ENCODE measurements at places on chromosomes 11 and 22.

- DNase-seq, result no peak
Observed at GRCh38 chr11:118238929-118239328, 13.2 kb downstream of the MPZL3 start.

DNA sequence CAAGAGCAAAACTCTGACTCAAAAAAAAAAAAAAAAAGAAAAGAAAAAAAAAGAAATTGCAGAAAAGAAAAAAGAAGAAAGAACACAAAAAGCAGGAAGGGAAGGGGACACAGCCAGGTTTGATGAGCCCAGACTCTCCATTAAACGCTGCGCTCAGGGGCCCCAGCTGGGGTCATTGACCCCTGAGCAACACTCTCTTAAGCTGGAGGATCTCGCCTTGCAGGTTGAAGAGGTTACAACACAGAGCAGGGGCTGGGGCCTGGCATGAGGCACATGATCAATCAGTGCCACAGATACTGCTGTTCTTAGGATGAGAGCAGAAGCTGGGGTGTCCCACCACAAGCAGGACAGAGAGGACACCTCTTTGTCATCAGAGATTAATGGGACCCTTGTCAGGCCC lies 7.8 kb downstream of the FGF3 start:
- DNase-seq, result no peak

DNA sequence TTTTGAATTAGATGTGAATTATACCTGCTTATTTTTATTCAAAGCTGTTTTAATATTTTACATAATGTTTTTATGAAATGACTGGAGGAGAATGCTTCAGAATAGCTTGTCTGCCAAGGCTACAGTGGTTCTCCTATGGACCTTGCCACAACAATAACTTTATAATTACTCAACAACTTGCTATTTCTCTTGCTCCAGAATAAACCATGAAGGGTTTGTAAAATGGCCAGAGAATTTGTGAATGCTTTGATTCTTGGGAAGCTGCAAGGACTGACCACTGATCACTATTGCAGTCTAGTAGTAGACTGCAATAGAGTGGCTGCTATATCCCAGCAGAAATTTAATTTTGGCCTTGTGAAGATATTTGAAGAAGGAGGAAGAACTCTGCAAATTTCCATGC lies 199.7 kb downstream of the FAT3 start:
- DNase-seq, result no peak

DNA sequence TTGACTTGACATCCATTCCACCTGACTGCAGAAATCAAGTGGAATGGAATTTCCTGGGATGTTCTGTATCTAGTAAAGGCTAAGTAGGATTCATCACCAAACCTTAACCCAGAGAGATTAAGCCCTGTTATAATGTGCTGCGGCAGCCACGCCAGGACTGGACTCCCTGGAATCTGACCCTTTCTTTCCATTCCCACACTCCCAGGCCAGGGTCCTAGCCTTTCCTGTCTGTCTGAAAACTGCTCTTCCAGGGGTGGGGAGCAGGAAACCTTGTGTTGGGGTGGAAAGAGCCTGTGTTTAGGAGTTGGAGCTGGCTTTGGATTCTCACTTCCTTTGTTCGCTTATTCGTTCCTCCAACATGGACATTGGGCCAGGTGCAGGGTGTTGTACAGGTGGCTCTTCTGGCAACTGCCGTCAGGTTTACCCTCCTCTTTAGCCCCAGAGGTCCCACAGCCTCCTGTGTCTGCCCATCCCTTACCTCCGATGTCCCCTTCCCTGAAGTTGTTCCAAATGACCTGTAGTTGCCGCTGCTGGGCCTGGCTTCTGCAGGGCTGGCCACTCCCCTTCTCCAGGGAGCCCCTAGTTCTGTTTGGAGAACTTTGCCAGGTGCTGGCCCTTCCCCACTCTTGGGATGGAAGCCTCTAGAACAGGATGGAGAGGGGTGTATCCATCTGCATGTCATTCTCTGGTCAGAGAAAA lies 20.5 kb upstream of the PARVB start:
- DNase-seq, result no peak

DNA sequence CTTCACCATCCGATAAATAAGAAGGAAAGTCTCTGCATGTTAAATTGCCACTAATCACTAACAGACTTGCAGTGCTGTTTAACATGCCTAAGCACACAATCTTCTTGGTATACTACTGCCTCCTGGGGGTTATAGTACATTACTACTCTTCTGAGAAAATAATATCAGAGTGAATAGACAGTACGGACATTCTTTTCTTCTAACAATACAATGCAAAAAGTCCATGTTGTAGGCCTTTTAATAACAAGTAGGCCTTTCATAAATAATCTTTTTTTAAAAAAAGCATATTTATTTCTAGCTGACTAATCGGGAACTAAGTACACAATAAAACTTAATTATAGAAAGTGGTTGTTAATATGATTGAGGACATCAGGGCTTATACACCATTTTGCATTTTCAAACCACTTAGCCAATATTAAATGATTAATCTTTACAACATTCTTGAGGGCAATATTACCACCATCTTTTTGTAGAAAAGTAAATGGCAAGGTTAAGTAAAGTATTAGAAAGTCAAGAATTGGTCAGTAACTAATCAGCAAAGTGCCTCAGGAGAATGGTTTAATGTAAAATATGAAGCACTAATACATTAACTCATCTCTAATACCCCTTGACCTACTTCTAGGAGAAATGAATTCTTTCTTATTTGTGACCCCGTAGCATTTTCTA lies 84.7 kb downstream of the TTC28 start:
- no peak for DNase-seq

DNA sequence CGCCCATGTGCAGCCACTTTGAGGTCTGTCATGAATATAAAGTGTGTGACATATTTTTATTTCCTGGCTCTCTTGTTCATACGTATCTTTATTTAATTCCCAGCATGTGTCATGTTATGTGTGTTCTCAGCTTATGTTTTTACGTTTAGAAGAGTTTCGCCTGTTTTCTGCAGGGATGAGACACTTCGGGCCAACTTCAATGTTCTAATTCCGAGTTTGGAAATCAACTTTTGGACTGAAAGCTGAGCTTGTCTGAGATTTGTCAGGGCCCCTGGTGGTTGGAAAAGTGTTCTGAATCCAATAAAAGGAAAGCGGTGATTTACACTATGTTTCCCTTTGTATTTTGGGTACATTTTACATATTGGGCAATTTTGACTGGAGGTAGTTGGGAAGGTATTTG lies 810.7 kb downstream of the TBC1D22A start:
- no peak for DNase-seq

DNA sequence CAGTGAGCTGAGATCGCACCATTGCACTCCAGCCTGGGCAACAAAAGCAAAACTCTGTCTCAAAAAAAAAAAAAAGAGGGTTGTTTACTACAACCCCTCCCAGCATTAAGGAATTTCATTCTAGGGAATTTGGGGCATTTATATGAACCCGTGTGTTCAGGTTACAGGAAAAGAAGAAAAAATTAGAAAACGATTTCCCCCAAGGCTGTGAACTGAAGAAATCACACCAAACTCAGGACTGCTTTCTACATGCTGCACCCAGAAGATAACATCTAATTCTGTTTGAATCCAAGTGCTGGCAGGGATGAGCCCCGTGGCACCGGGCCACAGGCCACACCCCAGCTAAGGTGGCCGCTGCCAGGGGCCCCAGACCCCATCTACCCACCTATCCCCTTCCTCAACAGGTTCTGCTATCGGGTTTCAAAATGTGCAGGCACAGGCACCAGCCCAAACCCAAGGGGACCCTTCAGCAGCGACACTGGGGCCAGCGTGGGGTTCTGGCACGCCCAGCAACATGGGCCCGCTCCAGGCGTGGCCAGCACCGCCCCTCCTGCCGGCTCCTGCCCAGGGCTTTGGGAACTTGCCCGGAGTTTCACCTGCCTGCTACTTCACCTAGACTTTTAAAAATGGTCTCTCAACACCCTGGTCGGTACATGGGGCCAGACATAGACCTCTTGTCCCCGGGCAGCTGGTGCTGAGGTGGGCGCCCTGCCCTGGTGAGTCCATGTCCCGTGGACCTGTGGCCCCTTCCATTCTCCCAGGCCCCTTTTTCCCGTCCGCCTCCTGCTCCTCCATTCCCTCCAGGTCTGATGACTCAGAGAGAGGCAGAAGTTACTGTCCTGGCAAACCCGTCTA lies 11.8 kb downstream of the CELSR1 start:
- DNase-seq, result no peak

GRCh38 chr11:20363500-20364340 lies at the start of gene HTATIP2:
Gene HTATIP2, plus strand, starts transcription at chr11:20363714. Its CDS starts 524 bp downstream, at chr11:20364238.
- peak; percentile 73 for DNase-seq

Measured in caudate nucleus (tissue), 63 donors.